ENCODE measurements at places on chromosomes 7 and 10.

GRCh38 chr10:21184216-21184615, 287.1 kb upstream of the NEBL start:
- no peak for DNase-seq

- no peak for DNase-seq
These were observed 127.4 kb downstream of the TRRAP start for GRCh38 chr7:99005776-99006175.

DNA sequence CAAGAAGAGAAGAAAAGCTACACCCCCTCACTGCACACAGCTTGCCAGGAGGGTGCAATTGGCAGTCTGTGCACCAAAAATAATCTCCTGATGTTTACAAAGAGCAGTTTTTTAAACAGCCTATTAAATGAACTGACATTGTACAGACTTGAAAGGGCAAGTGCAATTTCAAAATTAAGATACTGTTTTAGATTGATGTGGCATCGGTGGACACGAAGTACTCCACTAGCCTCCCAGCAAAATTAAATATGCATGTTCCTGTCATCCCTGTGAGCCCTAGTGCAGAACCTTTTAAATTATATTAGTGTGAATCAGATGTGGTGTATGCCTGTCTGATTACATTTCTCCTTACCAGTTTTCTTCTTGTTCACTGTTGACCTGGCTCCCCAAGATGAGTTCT, 87.9 kb downstream of the WIPF3 start:
- no peak for DNase-seq

GRCh38 chr7:460374-461116, 59.1 kb downstream of the PDGFA start:
- no peak for DNase-seq

DNA sequence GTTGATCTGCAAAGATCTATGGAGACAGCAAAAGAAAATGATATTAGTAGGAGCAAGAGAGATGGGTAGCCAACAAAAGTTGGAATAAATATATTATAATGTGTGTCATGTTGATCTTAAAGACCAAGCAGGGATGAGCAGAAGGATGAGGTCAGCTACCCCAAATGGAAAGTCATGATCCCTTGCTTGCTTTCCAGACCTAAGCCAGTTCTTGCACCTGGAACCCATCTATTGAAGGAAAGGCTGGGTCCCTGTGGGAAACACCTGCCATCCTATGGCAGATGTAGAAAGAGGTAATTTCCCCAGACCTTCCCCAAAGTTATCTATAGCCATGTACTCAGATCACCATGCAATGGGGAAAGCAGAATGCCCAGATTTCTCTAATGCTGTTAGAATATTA, 52.5 kb downstream of the LYZL2 start:
- DNase-seq, result no peak

- no peak for DNase-seq
These were observed 106.5 kb downstream of the EPC1 start for GRCh38 chr10:32240471-32240870.

DNA sequence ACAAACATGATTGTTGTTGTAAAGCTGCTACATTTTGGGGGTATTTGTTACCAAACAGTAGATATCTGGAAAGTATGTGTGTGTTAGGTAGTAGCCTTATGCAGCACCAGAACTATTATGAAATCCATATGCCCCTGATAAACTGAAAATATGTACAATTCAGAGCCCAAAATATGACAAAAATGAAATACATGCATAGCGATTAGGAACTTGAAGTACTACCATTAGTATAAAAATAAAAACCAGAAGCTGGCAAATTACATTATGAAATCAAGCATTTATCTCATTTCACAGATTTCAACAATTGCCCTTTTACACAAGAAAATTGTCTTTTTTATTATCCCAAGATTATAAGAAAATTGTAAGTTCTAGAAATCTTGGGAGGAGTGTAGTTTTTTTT, 33.9 kb downstream of the SLC26A5 start:
- DNase-seq, result no peak

DNA sequence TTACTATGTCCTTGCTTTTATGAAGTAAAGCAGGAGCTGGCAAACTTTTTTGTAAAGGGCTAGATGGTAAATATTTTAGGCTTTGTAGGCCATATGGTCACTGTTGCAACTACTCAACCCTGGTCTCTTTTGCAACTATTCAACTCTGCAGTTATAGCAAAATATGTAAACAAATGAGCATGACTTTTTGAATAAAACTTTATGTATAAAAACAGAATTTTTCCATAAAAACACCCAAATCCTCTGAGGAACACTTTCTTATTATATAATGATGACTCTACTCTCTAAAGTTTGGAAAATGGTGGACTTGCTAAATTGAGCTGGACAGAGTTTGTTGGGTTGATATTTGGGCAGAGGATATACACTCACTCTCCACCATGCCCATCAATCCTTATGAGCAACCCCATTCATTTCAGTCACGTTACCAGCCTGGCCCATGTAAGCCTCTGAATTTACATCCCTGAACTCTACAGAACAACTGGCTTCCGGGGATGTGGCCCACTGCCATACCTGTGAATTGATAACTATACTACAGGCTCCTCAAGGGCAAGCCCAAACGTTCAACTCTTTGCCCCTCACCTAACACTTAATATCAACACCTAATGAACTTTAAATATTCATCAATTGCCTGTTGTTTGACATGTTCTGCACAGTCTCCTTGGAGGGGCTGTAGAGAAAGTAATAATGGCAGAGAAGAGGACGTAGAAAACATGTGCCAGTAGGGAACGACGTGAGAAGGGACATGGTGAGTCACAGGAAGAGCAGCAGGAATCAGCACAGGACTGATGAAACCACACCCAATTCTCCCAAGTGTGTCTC, 37.6 kb downstream of the SGMS1 start:
- DNase-seq, result no peak

DNA sequence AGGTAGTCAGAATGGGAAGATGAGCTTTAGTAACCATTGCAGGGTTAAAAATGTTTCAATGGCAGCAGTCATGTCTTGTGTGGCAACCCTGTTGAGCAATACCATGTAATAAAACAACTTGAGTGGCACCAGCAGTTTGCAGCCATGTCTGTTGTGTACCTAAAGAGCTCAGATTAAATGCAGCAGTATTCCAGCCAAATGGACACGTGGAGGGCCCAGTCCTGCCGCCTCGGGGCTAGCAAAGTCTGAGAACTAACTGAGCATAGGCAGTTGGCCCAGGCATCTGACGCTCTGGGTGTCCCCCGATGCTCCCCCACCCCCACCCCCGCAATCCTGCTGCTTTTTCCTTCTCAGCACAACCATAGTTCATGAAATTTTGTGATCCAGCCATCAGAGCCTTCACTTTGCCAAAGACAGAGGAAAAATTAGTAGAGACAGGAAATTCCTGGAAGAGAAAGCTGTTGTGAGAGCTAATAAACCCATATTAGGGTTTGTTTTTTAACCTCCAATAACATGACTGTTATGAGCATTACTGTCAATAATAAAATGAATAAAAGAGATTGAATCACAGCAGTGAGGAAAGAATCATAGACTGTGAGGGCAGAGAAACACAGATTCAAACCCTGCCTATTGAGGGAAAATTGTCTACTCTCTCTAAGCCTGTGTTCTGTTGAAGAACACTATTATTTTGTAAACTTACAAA, 220.6 kb upstream of the RHOBTB1 start:
- no peak for DNase-seq

DNA sequence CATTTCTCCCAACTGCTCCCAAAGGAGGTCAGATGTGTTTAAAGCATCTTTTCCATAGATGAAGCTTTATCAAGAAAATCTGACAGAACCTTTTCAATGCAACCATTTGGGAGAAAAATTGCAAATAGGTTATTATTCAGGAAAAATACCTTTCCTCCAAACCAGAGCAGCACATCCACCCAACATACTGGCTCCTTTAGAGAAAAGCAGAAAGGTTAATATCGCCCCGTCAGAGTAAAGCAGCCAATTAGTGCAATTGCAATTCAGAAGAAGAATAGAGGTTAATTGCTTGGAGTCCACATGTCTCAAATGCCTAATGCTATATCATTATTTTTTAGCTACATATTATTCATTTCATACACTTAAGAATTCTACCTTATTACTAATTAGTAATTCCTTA, 48.9 kb upstream of the HSPA12A start:
- DNase-seq, result no peak

DNA sequence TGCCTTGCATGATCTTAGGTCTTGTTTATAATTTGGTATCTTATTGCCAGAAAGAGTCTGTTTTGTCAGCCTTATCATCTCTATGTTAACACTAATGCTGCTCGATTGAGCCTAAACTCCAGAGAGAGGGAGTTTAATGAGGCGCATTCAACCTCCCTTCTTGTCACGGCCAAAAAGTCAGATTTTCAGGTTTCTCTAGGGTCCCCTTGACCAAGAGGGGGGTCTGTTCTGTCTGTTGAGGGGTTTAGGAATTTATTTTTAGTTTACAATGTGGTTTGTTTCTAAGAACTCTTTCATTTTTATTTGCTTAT, 285.7 kb upstream of the VWC2 start:
- DNase-seq, result no peak

DNA sequence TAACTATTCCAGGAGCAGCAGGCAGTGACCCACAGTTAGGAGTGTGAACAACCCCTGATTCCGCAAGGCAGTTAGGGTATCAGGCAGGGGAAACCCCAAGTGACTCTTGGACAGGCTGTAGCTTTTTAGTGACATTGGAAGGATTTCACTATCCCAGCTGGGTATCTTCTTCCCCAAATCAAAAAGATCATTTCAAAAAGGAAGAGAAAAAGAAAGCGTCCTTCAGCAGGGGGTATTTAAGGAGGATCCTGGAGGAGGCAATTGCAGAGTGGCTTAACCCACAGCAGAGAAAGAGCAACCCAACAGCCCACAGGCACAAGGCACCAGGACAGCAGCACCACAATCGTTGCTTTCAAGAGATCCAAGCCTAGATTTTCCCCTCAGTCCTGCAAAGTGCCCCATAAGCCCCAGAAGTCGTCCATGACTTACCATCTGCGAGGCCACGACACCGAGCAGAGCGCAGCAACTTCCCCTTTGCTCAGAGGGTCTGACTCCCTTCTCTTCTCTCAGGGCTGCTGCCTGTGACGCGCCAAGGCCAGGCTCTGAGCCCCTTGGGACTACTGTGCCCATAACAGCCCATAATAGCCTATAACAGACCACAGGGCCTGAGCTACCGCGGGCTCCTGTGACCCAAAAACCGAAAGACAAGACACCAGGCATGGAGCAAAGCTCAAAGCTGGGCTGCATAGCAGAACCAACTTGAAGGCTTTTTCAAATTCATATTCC, 19.8 kb downstream of the PIK3AP1 start:
- no peak for DNase-seq

DNA sequence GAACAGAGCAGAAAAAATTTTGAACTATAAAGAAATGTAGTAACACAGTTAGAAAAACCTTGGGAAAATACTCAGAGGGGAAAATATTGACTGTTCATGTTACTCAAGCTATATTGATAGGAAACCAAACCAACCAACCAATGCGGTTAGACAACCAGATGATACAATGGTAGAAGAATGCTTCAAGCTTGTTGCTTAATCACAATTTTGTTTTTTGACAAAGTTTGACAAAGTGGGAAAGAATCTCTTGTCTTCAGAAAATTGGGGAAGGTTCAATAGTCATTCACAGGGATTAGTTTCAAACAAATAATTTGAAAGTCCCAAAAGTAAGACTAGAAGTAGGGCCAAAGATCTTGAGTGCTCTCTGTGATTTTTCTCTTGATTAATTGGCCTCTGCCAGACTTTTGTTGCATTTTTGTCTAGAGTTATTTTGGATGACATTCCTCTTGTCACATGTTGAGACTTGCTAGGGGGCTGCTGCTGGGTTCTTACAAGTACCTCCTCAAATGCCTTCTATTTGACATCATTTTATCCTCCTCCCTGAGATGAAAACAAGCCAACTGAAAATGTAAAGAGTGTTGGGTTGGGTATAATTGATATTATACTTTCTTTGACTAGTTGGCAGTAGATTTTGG, 233.1 kb upstream of the PHYHIPL start:
- DNase-seq, result no peak

GRCh38 chr10:72720814-72721660, 29.1 kb downstream of the MCU start:
- DNase-seq, result no peak

GRCh38 chr7:36153571-36154097, 580 bp downstream of the EEPD1 start:
- DNase-seq, result no peak

- DNase-seq, result no peak
These were observed 434.3 kb downstream of the MDFIC start for GRCh38 chr7:115356139-115356746.

- no peak for DNase-seq
These were observed 400.3 kb downstream of the RPS24 start for GRCh38 chr10:78433766-78434535.

DNA sequence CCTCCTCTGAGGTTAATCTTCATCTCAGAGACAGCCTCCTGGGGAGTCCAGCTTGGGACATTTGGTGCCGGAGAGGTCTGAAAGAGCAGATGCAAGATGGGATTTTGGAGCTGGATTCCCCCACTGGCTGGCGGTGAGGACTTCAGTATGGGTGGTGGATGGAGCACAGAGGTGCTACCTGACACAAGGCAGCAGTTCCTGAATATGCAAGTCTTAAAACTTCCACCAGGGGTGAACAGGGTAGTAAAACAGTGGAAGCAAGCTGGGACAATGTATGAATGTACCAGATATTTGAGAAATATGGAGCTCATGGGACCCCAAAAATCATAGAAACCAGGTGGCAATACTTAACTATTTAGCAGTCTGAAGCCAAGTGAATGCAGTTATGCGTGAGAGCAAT, 4.8 kb upstream of the TAF3 start:
- DNase-seq, result no peak

DNA sequence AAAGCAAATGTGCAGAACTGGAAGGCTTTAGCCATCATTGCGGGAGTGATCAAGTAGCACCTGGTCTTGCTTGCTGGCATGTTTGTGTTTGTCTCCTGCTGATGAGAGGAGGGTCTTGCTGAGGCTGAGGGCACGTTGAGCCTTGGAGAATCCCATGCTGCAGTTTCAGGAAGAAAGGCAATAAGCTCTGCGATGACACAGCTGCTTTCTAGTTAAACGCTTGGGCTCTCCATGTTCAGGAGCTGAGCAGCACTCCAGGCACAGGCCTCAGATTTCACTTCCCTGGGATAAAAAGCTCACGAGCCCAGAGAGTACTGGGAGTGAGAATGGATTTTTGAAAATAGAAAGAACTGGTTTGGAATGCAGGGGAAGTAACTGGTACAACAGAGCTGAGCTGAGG, 100.8 kb downstream of the LRRC18 start:
- DNase-seq, result no peak

DNA sequence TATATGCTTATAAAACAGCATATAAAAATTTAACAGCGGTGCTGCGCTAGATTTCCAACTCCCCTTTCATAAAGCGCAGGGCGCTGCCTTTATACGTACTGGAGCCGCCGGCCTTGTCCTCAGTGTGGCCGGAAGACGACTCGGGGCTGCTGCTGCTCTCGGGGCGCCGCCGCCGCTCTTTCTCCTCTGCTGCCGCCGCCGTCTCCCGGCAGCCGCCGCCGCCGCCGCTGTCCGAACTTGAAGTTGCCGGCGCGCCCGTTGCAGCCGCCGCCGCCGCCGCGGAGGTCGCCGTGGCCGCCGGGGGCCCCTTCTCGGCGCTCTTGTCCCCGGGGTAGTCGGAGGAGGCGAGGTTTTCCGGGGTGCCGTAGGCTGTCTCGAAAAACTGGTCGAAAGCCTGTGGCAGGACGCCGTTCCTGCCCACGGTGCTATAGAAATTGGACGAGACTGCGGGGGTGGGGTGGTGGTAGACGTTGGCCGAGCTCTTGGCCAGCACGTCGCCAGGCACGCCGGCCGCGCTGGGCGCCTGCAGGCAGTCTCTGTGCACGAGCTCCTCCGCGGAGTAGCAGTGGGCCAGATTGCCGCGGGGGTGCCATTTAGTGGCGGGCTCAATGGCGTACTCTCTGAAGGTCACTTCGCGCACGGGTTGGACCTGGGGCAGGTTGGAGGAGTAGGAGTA, 557 bp downstream of the HOXA11 start:
- no peak for DNase-seq

Data from activated effector memory CD4-positive, alpha-beta T cell treated with Interleukin-2 at 50 U/mL for 16 hours (primary cell).